NAMALWA (cell line): ENCODE measurements at places on chromosomes 11 and 22.

DNA sequence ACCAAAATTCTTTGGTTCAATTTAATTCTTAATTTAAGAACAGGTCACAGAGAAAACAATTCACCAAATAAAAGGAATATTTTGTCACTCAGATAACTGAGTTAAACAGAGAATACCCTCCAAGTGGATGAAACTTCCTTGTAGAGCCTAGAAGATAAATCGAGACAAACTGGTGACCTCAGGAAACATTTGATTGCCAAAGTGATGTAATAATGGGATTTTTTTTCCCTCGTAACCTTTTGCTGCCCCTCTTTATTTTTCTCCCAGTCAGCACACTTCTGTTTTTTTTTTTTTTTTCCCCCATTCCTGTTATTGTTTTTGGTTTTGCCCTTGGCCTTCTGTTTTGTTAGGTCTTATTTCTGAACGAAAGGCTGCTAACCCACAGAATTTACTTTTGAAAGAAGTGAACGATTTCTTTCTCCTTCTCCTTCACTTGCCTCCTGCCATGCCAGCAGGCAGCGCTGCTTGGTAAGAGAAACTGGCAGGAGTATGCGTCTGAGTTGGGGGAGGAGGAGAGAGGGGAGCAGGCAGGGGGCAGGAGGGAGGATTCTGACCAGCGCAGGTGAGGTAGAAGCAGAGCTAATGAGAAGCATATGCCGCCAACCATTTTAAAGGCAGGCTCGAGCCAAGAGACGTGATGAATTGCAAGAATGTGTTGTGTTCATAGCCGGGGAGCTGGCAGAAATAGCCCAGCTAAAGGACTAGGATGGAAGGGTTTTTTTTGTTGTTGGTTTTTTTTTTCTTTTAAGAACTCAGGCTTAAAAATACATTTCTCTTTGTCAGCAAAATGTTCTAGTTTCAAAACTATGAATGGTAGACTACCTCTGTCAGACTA lies 121.9 kb upstream of the MTMR2 start:
- no peak for DNase-seq

- DNase-seq: no peak
Measured at GRCh38 chr22:24322522-24322921, 51.9 kb downstream of the SPECC1L start.

GRCh38 chr11:116557282-116557681 lies 215.5 kb downstream of the BUD13 start:
- no peak for DNase-seq

- no peak for DNase-seq
Measured at GRCh38 chr11:112613051-112613972, 347.9 kb upstream of the NCAM1 start.

DNA sequence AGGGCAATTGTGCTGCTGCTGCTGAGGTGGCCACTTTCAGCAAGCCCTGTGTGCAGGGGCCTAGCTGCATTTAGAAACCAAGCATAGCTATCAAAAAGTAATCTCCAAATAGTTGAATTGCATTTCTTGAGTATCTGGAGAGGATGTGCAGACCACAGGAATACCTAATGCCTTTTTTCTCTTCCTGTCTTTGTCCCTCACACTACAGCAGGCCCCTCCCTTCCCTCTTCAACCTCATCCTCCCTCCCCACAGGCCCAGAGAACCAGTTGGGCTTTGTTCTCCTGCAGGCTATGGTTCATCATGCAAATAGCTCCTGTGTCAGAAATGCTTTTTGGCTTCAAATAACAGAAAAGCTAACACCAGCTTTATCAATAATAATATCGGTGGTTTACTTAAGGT lies 47.7 kb downstream of the DKK3 start:
- no peak for DNase-seq

DNA sequence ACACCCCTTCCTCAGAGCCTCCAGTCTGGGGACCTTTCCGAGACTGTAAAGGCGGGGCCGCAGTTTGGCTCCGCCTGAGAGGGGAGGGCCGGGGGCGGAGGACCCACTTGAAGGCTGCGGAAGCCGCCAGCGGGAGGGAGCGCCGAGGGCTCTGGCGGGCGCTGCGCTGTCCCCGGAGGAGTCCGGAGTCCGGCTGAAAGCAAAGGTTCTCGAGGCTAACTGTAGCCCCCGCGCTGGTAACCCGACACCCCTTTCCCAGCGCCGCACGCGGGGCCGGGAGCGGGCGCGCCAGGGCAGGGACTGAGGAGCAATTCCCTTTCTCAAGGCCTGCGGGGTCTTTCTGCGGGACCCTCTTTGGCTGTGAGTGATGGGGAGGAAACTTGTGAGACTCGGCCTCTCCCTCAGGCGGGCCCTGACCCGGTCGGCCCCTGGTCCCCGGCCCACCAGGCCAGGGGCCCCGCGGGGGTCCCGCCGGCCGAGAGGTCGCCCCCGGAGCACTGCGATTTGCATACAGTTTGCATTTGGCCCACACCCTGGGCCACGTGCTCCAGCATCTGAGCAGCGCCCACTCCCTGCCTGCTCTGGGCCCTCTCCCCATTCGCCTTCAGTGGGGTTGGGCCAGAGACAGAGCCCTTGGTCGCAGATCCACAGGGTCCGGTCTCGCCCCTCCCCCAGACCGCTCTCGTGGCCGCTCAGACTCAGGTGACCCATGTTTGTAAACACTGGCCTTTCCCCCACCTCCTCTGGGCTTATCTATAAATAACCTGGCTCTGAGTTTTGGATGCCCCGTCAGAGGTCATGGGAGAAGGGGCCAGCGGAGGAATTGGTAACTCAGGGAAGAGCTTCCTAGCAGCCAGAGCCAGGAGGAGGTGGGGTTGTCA lies 519 bp upstream of the ART5 start:
- no peak for DNase-seq

DNA sequence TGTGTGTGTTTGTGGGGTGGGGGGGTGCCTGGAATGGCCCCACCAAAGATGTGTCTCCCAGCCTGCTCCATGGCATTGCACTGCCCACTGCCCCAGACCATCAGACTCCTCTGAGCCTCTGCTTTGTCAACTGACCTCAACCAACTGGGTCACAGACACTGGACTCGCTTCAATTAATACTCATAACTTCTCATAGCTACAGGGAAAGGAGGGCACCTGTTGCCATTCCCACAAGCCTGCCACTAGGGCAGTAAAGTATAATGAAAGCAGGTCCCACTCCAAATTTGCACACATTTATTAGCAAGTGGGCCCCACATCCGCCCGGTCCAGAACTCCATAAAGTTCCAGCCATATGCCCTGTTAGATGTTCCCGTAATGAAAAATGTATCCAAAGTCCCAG lies 70.5 kb upstream of the PRDM11 start:
- DNase-seq: no peak
